Activated CD4-positive, alpha-beta T cell treated with anti-CD3 and anti-CD28 coated beads, Interleukin-2, amount 10 ng/mL, durations not matched to agents 24 days and 14 days (primary cell): ENCODE measurements at places on chromosomes 7 and 10.

DNA sequence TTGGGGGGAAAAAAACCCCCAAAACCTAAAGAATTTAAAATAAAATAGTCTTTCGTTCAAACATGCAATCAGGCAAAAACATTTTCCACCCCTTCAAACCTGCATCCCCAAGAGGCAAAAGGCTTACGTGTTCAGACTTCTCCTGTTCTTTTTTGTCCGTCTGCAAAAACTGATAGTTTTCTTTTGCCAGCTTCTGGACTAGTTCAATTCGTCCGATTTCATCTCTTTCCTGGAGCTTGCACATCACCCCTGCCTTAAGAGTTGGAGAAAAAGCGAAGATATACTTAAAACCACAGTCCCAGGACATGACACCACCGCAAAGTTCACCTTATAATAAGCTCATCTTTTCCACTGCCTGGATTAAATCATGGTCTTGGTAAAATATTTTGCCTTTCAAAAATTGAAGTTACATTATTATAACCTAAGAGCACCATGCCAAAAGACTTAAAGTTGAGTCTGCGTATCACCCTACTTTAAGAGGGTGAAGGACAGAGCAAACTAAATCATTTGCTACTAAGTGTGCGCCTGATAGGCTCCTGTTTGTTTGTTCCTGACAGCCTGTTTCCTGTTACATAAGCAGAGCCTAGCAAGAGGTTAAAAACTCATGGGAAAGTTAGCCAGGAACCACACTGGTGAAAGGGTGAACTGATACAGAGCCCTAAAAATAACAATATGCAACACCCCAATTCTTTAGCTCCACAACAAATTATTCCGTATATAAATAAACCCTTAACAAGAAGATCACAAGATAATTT lies 137.0 kb downstream of the RAPGEF5 start:
- DNase-seq: no peak

DNA sequence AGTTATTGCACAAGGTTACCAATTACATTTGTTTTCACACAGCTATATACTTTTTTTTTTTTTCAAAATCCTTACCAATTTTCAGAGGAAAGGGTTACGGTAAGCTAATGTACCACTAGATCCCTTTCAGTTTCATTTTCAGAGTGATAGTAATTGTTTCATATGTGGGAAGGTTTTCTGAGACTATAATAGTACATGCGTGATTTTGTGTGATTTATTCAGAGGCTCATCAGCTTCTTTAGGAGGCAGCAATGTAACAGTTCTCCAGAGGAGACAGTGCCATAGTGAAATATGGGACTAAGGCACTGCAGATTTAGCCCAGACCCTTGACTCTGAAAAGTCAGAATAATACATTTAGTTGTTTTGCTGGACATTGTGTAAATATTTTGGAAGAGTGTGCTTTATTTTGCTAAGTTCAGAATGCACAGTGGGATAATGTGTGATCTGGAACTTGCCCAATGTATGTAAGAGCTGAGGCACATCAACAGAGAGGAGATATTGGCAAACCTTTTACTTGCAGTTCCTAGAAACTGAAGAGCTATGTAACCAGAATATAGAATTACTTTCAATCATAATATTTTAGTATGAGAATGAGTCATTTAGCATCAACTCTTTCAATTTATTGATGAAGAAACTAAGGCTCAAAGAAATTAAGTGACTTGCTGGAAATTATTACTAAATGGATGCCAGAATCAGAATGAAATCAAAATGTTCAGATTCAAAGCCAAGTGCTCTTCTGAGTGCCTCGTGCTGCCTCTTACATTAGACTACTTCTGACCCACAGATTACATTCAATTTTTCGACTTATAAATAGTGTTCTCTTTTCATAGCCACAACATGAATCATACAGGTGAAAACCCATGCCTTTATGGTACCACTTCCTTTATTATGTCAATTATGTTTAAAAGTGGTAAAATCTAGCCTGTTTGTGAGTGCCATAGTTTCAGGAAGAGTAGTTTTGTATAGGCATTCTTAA lies 207.7 kb upstream of the TEX47 start:
- peak; percentile 61 for DNase-seq

DNA sequence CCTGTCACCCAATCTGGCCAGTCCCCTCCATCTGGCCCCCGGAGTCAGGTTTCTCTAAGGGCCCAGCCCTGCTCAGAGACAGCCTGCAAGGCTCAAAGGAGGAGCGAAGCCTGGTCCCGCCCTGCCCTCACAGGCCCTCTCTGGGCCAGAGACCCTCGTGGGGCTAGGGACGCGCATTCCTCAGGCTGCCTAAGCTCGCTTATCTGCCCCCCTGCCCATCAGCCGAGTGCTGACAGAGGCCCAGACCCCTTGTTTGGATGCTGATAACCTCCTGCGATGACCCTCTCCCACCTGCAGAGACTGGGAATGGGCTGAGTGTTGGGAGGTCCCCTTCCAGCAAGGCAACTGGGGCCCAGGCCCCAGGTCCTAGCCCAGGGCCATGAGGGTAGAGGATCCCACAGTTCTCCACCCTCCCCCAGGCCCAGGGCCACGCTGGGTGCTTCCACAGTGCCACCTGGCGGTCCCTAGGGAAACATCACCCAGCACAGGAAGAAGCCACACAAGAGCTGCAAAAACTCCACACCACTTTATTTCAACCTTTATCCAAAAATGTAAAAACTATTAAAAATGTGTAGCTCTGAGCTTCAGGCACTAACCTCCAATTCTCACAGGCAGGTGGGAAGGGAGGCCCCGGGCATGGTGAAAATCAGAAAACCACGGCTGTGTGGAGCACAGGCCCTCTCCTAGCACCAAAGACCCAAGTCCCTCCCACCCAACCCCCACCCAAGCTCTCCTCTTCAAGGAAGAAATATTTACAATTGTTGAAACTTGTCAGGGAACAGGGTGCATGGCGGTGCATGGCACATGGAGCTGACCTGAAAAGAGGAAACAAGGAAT lies 2.2 kb downstream of the NPM3 start:
- DNase-seq: peak; percentile 93

- DNase-seq: no peak
Measured at GRCh38 chr10:129193148-129193547, 273.9 kb upstream of the MGMT start.

DNA sequence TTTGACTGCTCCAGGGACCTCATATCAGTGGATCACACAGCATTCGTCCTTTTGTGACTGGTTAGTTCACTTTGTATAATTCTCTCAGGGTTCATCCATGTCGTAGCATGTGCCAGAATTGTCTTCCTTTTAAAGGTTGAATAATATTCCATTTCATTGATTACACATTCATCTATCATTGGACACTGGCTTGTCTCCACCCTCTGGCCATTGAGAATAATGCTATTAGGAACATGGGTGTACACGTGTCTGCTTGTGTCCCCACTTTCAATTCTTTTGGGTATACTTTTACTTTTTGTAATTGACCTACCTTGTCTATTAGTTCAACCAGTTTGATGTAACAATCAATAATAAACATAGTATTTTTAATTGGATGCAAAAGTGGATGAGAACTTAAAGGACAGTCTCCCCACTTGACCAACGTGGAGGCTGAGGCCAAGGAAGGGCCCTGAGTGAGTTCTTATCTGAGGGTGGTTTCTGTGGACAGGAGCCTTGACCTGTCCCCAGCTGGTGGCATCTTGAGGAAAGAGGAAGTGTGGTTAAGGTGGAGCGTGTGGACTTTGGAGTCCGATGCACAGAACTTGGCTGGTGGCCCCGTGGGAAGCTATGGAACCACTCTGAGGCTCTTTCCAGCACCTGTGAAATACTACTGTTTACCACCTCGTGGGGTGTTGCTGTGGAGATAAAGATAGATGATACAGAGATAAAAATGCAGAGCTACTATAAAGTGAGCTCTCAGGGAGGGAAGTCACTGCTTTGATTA lies 16.6 kb downstream of the WDFY4 start:
- DNase-seq: no peak

GRCh38 chr7:63073286-63073685 lies 925.4 kb upstream of the ZNF722 start:
- DNase-seq: no peak

GRCh38 chr7:74293577-74293908 lies 4.3 kb downstream of the CLIP2 start:
- DNase-seq: no peak
